Hair follicle dermal papilla cell (primary cell): ENCODE measurements at places on chromosomes 7 and 10. TPM values are rescaled to one million over a fixed set of nuclear protein-coding genes. Genes with fewer than 3 reads are reported as not detected.

Gene MYOZ1
- 0.12 and 0.16 TPM in 2 replicates for total RNA-seq

Gene CADPS2
- total RNA-seq = 15.3 and 24.5 TPM in 2 replicates

Gene MDFIC
- total RNA-seq = 61.7 and 87.0 TPM in 2 replicates

Gene CALML5
- not detected in 2 replicates for total RNA-seq

Gene CDK1
- 4.3 and 5.8 TPM in 2 replicates for total RNA-seq

Gene FEZF1
- total RNA-seq = not detected in 2 replicates

Gene PDK4
- 0.49 TPM in 2 replicates for total RNA-seq

Gene SMARCD3
- 46.2 and 52.7 TPM in 2 replicates for total RNA-seq

Gene RPEL1
- total RNA-seq = 0.16 TPM in 1 of 2 replicates, not detected in the other

Gene NKX1-2
- total RNA-seq = 0.16 TPM in 1 of 2 replicates, not detected in the other

Gene PON3
- 1.9 and 2.2 TPM in 2 replicates for total RNA-seq

Gene PTTG1IP2
- total RNA-seq = not detected in 2 replicates

Gene BZW2
- 40.6 and 41.1 TPM in 2 replicates for total RNA-seq

Gene IFIT1B
- total RNA-seq = under 0.01 TPM in 1 of 2 replicates, not detected in the other

Gene TMEM26
- 4.6 and 8.8 TPM in 2 replicates for total RNA-seq

Gene HOGA1
- 1.5 and 1.6 TPM in 2 replicates for total RNA-seq

Gene CPA1
- not detected in 2 replicates for total RNA-seq

Gene ASNS
- total RNA-seq = 48.9 and 51.8 TPM in 2 replicates

Gene PLXNA4
- total RNA-seq = 1.7 and 2.8 TPM in 2 replicates

Gene VENTX
- total RNA-seq = not detected in 2 replicates

Gene ABHD11
- 5.2 and 10.1 TPM in 2 replicates for total RNA-seq

Gene IGFBP3
- total RNA-seq = 38.9 and 89.6 TPM in 2 replicates

Gene RNF148
- 0.36 and 0.65 TPM in 2 replicates for total RNA-seq

Gene TLX1
- total RNA-seq = not detected in 2 replicates

Gene MAP3K8
- 20.4 and 21.0 TPM in 2 replicates for total RNA-seq

Gene FXYD4
- total RNA-seq = not detected in 2 replicates

Gene SORCS1
- not detected in 2 replicates for total RNA-seq

Gene JAZF1
- 18.9 and 21.3 TPM in 2 replicates for total RNA-seq

Gene GRM3
- not detected in 2 replicates for total RNA-seq

Gene AGMO
- 0.24 and 0.65 TPM in 2 replicates for total RNA-seq

Gene MOGAT3
- total RNA-seq = not detected in 2 replicates

Gene MKX
- 23.7 and 40.8 TPM in 2 replicates for total RNA-seq

Gene CPA2
- total RNA-seq = not detected in 2 replicates

Gene NET1
- 44.7 and 49.7 TPM in 2 replicates for total RNA-seq
